ENCODE measurements at places on chromosomes 7 and 10. TPM values are rescaled to one million over a fixed set of nuclear protein-coding genes. Genes with fewer than 3 reads are reported as not detected.

The UNC5B gene
- 3.3 TPM for total RNA-seq

The MYL10 gene
- not detected for total RNA-seq

The TAS2R5 gene
- total RNA-seq: 0.10 TPM

The GPR85 gene
- total RNA-seq: 0.30 TPM

The SYT15B gene
- not detected for total RNA-seq

The ATP6V0A4 gene
- total RNA-seq: 0.13 TPM

The AEBP1 gene
- total RNA-seq: 9.2 TPM

The ZNF679 gene
- not detected for total RNA-seq

The TACR2 gene
- total RNA-seq: 0.49 TPM

The EBLN1 gene
- not detected for total RNA-seq

The LEP gene
- total RNA-seq: not detected

The CACUL1 gene
- 14.0 TPM for total RNA-seq

The ZNF107 gene
- 2.1 TPM for total RNA-seq

The XRCC2 gene
- 4.7 TPM for total RNA-seq

The PHKG1 gene
- not detected for total RNA-seq

The PUS7 gene
- total RNA-seq: 20.3 TPM

The TRIM50 gene
- not detected for total RNA-seq

The TUBAL3 gene
- 0.07 TPM for total RNA-seq

The FOXP2 gene
- total RNA-seq: 0.34 TPM

The SPDYE16 gene
- total RNA-seq: not detected

The PLPP4 gene
- not detected for total RNA-seq

The PCGF6 gene
- 13.8 TPM for total RNA-seq
